ENCODE measurements at places on chromosomes 11 and 22.

DNA sequence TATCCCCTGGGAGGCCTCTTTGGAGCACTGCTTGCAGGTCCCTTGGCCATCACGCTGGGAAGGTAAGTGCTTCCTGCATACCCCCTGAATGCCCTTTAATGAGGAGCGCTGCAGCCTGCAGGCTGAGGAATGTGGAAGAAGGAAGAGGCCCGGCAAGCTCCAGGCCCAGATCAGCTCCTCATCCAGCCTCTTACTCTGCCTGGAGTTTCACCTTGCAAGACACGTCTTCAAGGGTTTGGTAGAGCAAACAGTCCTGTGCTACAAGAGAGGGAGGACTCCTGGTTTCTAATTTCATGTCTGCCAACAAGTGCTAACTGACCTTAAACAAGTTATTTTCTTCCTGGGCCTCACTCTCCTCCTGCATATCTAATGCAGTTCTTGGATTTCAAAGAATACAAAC is 10.9 kb downstream of the SLC2A11 start:
- DNase-seq: no peak

DNA sequence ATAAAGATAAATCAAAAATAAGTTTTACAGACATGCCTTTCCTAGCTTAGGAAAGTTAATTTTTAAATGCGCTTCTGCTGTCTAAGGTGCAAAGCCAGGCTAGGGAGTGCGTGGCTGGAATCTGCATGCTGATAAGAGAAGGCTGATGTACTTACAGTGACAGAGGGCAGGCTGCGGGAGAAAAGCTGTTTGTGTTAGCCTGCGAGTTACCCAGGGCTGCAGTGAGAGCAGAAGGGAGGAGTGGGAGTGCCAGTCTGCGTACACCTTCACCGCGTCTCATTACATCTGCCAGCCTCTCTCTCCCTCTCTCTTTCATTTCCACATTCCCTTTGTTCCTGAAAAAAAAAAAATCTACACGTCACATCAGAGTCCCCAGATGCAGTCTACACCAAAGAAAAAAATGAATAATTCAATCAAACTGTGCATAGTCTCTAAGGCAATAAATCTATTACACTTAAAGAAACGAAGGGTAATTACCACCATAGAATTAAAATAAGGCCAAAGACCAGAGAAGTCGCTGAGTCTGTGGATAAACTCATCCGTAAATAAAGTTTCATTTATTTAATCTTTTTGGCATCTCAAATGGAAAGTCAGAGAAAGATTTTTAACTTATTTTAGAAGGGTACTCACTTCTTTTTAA is 126.4 kb upstream of the C11orf58 start:
- peak; percentile 15 for DNase-seq

GRCh38 chr11:63915961-63916836 is 765 bp downstream of the RCOR2 start:
- peak; percentile 80 for DNase-seq

DNA sequence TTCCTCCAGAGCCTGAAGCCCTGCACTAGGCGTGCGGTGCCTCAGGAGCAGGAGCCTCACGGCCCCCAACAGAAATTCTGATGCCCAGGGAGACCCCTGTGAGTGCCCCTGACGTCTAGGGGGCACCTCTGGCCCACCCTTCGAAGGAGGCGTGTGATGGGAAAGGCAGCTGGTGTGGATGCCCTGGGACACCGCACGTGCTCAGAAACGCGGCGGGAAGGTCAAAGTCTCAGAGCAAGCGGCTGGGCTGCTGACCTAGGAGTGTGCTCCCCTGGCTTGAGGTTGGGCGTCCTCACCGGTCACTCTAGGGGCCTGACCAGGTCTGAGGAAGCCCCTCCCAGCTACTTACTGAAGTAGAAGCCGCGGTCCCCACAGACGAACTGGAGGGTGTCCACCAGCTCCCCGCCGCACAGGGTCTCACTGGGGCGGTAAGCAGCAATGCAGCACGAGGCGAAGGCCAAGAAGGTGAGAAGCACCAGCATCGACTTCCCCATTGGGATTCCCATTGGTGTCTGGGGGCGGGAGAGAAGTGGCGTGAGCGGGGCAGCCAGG is 4.1 kb downstream of the IGF2 start:
- no peak for DNase-seq

DNA sequence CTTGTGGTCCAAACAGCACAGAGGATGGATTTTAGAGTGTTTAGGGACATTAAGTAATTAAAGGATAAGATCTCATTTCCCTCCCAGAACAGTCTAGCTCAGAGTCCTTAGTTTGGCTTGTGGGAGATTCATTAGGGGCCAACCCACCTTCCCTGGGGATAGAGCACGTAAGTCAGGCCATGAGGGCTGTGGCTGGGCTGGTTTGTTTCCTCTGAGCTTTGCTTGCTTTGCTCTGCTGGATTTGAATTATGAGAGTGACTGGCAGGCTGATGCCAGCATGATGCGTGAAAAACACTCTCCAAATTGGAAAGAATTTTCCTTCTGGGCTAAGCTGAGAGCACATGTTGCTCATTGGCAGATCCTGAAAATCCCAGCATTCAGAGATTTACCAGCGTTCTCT is 84.7 kb upstream of the HEPHL1 start:
- DNase-seq: no peak

- no peak for DNase-seq
Observed at GRCh38 chr11:85355921-85356320, 271.2 kb downstream of the DLG2 start.

DNA sequence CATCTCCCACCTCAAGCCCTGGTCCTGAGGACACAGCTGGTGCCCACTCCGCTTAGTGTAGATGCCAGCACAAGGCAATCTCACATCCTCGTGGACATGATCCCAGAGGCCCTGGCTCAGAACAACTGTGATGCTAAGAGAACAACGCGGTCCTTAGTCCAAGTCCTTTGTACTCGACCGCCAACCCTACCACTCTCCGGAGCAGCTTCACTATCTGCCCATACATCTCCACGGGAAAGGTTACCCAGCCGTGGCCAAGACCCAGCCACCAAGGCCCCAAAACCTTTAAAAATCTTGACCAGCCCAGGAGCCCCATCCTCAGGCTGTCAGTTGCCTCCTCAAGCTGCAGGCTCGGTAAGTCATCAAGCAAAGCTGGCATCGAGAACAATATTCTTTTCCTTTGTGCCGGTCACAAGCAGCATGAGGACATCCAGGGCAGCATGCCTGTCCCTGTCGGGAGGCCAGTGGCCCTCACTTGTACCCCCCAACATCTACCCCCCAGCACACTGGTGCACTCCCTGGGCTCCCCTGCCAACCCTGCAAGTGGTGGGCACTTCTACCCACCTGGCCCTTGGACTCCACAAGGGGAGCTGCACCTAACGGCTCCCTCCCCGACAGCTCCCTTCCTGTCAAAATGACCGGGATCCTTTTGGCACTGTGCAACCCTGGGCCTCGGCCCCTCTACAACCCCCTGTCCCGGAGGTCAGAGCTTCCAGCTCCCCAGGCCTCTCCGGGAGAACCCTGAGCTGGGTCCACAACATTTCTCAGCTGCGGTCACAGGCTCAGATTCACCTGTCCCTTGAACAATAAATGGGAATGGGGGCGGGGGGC is 2.5 kb downstream of the OSBPL5 start:
- no peak for DNase-seq

GRCh38 chr11:19868871-19869270 is 156.2 kb downstream of the NAV2 start:
- no peak for DNase-seq

DNA sequence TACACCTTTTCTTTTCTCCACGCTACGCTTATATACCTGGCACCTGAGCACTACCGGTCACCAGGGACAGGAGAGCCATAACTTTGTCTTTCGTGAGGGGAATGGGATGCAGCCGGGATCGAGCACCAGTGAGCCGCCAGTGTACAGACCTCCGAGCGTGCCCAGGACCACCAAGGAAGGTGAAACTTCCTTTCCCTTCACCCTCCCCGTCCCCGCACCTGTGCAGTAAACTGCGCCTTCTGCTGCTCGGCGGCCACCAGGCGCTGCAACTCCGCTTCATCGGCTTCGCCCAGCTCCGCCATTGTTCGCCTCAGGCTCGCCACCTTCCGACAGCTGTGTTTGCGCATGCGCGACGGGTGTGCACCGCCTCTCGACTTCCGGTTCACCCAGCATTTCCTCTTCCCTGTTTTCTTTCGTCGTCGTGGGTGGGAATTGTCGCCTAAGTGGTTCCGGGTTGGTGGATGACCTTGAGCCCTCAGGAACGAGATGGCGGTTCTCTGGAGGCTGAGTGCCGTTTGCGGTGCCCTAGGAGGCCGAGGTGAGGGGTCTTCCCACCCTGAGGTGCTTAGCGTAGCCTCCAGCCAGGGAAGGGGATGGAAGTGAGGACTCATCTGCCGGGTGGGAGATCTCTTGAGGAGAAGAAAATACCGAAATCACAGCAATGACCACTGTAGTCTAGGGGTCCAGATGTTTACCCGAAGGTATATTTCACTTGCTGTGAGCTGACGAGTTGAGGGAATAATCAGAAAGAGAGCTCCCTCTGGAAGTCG is at the start of the genes SDHD and TIMM8B:
Gene SDHD, plus strand, starts transcription at position 452 of the 770 bp plus-strand sequence. Its CDS starts 35 bp downstream, at position 487.
Gene TIMM8B, minus strand, starts transcription at position 335 of the 770 bp plus-strand sequence. Its CDS starts 33 bp downstream, at position 302.
- peak; percentile 90 for DNase-seq

- DNase-seq: no peak
Observed at GRCh38 chr11:9774591-9775397, 110.9 kb downstream of the SWAP70 start.

- DNase-seq: no peak
Observed at GRCh38 chr11:93444617-93445073, 98.5 kb downstream of the SMCO4 start.

DNA sequence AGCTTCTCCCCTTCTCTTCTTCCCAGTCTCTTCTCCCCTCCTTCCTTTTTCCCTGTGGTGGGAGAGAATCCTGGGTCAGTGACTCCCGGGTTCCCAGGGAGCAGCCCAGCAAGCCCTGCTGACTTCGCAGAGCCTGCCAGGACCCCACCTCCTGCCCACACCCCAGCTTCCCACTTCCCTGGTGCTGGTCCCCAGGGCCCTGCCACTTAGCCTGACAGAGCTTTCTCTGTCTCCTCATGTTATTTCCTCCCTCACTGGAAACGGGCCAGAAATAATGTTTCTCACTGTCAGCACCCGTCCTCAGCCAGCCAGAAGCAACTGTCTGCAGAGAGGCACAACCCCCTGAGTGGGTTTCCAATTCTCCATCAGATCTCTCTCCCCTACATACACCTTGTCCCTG is 27.1 kb downstream of the C11orf96 start:
- DNase-seq: no peak

Data from GM20000 (cell line).